Stimulated activated CD8-positive, alpha-beta memory T cell treated with anti-CD3 and anti-CD28 coated beads, Interleukin-2, amount 100 ng/mL, for 1 hour (primary cell): ENCODE measurements at places on chromosomes 12 and 14.

DNA sequence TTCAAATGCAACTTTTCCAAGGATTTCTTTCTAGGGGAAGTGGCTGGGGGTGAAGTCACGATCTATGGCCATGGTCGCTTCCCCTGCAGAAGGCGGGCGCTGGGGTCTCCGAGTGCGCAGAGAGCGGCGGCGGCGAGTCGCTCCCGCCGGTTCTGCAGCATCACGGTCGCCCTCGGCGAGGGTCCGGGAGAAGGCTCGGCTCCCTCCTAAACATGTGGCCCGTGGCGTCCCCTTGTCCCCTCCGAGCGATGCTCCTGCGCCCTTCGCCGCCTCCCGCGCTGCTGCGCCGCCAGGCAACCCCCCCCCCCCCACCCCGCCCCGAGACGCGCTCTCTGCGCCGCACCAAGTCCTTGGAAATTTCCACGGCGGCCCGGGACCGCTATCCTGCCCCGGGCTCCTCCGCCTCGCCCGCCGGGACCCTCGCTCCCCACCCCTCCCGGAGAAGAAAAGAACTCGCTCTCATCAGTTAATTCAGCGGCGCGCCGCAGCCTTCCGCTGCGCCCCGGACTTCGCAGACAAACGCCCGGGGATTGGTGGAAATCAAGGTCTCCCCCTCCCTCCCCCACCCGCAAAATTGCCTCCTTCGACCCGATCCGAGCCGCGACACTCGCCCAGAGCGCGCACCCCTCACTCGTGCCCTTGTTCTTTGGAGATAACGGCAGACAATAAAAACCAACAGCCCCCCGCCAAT is at the start of gene ST8SIA1:
ST8SIA1 (minus strand) TSS at position 298 of the 691 bp plus-strand sequence. CDS start 475 bp downstream, outside the sequence.
- no peak for DNase-seq

- DNase-seq: no peak
These were observed 108.6 kb downstream of the VRK1 start for GRCh38 chr14:96905825-96906224.

DNA sequence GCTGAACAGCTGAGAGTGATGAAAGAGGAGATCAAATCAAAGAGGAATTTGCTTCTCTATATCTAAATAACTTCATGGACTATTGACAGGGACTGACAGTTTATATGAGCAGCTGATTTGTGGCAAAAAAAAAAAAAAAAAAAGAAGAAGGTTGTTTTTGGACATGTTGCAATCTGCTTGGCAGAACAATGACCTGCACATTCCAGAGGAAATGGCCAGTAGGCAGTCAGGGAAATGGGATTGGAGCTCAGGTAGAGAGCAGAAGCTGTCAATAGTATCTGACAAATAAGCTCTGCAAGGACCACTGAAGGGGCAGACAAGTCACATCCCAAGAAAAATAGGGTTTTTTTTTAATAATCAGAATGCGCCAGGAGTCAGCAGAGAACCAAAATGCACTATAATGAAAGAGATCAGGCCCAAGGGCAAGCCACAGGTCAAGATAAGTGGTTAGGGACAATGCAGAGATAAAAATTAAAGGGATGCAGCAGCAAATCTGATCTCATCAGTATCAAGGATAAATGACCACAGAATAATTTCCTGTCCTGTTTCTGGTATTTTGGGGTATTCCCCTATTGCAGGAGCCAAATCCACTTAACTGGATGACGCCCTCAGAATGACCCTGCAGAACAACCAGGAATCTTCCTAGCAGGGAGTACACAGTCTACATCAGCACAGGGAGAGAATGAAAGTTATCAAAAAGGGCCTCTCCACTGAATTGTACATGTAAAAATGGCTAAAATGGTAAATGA is 22.6 kb upstream of the DUSP16 start:
- no peak for DNase-seq

DNA sequence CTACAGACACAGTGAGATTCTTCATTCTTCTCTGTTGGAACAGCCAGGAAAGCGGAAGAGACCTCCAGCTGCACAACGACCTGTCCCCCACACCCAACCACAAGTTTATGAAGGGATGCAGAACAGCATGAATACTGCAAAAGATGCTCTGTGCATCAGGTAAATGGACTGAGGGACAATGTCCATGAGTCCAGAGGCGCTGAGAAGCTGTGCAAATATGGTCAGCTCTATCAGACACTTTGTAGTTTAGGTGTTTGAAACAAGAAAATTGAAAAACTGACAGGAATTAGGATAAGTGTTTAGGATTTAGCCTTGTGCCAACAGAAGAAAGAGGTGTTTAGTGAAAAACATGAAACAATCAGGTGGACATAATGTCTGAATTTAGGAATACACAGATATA is 33.1 kb upstream of the PZP start:
- no peak for DNase-seq

DNA sequence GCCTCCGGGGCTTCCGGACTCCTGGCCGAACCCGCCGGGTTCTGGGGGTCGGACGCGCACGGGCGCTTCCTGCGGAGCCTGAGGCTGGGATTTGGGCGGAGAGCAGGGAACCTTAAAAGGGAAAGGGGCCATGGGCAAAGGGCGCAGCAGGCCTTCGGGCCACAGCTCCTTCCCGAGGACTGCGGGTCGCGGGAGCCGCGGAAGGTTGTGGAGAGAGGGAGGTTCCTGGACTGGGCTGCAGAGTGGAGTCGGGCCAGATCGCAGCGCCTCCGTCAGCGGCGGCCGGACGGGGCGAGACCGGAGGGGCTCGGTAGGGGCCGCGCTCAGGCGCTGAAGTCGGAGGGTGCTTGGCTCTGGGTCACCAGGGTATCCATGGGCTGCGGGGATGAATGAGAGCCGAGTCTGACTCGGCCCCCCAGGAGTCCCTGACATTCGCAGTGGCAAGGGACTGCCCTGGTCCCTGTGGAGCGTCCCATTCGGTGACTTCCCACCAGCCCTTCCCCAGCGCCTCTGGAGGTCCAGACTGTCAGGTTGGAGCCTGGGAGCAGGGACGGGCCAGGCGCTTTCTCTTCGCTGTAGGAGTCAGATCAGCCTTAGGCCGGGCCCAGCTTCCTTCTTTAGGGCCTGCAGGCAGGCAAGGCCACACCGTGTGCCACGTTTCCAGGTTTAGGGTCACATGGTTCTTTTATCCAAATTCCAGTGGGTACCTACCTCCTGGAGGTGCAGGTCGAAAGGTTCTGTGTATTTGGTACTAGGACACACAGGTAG is 938 bp upstream of the SLC25A29 start:
- no peak for DNase-seq

GRCh38 chr12:29286081-29286790 is 94.7 kb downstream of the ERGIC2 start:
- DNase-seq: no peak

GRCh38 chr14:96762650-96763049 is 34.5 kb upstream of the VRK1 start:
- DNase-seq: no peak

DNA sequence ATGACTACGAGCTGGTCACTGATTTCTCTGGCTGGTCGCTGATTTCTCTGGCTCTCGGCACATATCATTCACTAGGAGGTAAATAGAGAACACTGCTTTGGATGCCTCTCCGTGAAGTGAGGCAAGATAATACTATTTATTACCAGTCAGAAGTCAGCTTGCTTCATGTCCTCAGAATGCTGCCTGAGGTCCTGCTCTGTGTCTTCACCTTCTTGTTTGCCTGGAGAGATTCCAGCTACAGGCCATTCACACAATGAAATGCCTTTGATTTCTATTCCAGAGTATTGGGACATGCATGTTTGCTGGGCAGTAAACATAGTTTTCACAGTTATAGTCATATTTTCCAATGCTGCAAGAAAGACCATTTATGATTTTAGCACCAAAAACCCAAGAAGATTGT is 106.7 kb downstream of the AEBP2 start:
- no peak for DNase-seq

DNA sequence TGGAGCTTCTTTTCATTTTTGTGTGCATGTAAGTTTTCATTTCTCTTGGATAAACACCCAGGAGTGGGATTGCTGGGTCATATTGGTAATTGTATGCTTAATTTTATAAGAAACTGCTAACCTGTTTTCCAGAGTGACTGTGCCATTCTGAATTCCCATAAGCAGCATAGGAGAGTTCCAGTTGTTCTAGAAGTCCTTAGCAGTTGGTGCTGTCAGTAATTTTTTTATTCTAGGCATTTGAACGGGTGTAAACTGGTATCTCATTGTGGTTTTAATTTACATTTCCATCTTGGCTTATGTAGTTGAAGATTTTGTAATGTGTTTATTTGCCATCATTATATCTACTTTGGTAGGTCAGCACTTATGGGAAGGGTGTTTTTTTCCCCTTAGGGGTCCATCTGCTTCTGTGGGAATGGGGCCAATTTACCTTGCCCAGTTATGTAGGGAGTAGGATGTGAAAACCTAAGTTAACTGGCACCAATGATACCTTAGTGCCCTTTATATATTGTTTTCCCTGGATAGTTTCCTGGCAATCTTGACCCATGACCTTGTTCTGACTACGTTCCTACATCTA is 202.9 kb downstream of the AKAP6 start:
- DNase-seq: no peak

- DNase-seq: no peak
These were observed 114.7 kb upstream of the CCDC175 start for GRCh38 chr14:59691266-59691665.

DNA sequence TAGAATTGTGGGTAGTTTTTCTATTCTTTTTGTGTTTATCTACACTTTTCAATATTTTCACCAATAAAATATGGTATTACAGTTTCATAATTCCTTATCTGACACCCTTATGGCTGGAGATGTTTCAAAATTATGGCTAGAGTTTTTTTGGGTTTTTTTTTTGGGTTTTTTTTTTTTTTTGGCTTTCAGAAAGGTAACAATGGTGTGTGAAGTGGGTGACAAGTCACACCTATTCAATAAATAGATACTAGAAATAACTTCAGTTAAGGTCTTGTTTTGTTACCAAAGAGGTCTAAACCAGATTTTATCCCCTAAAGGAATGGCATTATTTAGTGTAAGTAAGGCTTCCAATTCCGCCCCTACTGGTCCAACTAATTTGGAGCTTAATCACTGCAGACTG is 19.5 kb downstream of the SPPL3 start:
- no peak for DNase-seq

GRCh38 chr12:90679674-90680073 is 275.3 kb downstream of the CCER1 start:
- no peak for DNase-seq

DNA sequence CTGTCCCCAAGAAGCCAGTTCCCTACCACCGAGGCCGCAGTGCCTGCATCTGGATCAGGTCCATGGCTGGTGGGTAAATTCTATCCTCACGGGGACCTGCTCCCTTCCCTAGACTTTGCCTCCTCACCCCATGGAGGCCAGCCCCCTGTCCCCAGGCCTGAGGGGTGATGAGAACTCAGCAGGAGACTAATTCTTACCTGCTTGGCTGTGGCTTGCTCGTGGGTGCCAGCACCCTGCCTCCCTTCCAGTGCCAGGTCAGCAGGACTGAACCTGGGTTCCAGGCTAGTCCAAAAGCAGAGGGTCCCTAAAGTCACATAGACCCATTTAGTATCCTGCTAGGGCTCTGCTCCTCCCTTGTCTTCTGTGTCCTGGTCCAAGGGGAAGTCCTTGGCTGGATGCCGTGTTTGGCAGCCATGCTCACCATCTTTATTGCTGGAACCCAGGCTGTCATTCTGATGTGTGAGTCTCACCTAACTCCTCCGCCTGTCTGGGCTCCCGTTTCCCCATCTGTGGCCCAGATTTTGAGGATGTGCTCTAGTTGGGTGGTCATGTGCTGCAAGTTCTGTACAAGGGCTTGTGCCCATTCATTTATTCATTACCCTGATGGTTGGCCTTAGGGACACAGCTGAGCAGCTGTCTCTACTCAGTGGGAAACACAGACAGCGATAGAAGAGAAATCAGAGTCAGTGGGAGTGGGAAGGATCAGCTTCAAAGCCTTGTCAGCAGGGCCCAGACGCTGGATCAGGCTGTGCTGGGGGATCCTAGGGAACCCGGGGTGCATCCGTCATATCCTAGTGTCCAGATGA is 949 bp downstream of the PLBD2 start:
- DNase-seq: no peak

GRCh38 chr14:70714055-70714550 is 72.4 kb downstream of the TTC9 start:
- peak; percentile 11 for DNase-seq

GRCh38 chr14:81555684-81556083 is 22.0 kb upstream of the SEL1L start:
- DNase-seq: no peak

- DNase-seq: no peak
These were observed 33.6 kb upstream of the HIF1A start for GRCh38 chr14:61661471-61662400.

DNA sequence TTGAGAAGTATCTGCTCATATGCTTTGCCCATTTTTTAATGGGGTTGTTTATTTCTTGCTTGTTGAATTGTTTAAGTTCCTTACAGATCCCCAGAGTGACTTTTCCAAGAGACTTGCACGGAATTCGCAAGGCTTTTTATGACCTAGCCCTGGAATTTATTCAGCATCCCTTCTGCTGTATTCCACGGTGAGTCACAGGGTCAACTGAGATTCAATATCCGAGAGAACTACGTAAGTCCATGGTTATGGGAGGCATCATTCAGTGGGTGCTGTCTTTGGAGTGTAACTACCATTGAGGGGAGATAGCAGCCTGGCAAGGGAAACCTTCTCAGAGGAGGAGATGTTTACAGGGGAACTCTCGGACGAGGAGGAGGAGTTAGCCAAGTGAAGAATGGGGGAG is 20.9 kb upstream of the GPRC5A start:
- no peak for DNase-seq

- DNase-seq: no peak
These were observed 428.1 kb downstream of the NRXN3 start for GRCh38 chr14:78598046-78598920.

DNA sequence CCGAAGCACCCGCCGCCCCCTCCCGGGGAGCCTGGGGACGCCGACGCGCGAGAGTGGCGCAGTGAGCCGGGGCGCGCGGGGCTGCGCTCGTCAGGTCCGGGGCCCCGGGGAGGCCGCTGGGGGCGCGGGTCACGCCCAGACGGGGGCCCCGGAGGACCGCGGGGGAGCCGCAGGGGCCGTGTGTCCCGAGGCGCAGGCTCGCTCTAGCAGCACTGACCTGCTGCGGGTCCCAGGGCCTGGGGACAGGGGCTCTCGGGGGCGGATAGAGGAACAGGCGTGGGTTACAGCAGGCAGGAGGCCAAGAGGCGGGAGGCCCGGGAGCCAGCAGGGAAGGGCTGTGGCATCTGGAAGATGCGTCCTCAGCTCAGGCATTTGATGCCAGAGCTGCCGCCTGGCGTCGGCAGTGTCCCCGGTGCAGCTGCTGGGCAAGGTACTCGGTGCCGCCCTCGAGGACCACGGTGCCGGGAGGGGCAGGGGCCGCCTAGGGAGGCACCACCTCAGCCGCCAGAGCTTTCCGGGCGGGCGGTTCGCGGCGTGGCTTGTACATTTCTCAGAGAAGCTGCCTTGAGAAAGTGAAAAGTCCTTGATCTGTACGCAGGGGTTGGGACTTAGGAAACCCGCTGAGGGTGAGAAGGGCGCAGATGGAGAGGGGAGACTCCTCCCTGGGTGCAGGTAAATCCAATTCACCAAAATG is 1.2 kb downstream of the WNT5B start:
- no peak for DNase-seq

- DNase-seq: no peak
These were observed 326.8 kb downstream of the GLT1D1 start for GRCh38 chr12:129179941-129180553.

DNA sequence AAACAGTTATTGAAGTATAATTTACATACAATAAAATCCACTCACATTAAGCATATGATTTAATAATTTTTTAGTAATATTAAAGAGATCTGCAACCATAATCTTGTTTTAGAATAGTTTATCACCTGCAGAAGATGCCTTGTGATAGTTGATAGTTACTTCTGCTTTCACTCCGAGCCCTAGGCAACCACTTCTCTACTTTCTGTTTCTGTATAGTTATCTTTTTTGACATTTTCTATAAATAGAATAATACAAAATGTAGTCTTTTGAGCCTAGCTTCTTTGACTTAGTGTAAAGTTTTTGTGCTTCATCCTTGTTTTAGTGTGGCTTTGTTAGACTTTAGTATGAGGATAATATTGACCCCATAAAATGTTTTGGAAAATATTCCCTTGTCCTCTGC is 111.0 kb downstream of the MNAT1 start:
- DNase-seq: no peak
